Dermis microvascular lymphatic vessel endothelial cell (primary cell): ENCODE measurements at places on chromosomes 6 and 20. TPM values are rescaled to one million over a fixed set of nuclear protein-coding genes. Genes with fewer than 3 reads are reported as not detected.

CRISP3 gene
- total RNA-seq: not detected in 2 replicates

TMEM217 gene
- 8.6 and 11.3 TPM in 2 replicates for total RNA-seq

WFDC10B gene
- total RNA-seq: not detected in 2 replicates

MOG gene
- not detected in 2 replicates for total RNA-seq

FOXQ1 gene
- not detected in 2 replicates for total RNA-seq

PACRG gene
- total RNA-seq: under 0.01 TPM in 2 replicates

ABRACL gene
- total RNA-seq: 9.9 and 25.0 TPM in 2 replicates

DLL1 gene
- 2.6 and 6.4 TPM in 2 replicates for total RNA-seq

SYNE1 gene
- 41.3 and 62.8 TPM in 2 replicates for total RNA-seq
